COLO829 (cell line): ENCODE measurements at places on chromosomes 1 and 21.
A peak's percentile ranks its signal among the peaks of the same experiment; 100 is the strongest.

- DNase-seq, result peak; percentile 77
Measured at GRCh38 chr1:162846256-162847212, 14.4 kb downstream of the CCDC190 start.

DNA sequence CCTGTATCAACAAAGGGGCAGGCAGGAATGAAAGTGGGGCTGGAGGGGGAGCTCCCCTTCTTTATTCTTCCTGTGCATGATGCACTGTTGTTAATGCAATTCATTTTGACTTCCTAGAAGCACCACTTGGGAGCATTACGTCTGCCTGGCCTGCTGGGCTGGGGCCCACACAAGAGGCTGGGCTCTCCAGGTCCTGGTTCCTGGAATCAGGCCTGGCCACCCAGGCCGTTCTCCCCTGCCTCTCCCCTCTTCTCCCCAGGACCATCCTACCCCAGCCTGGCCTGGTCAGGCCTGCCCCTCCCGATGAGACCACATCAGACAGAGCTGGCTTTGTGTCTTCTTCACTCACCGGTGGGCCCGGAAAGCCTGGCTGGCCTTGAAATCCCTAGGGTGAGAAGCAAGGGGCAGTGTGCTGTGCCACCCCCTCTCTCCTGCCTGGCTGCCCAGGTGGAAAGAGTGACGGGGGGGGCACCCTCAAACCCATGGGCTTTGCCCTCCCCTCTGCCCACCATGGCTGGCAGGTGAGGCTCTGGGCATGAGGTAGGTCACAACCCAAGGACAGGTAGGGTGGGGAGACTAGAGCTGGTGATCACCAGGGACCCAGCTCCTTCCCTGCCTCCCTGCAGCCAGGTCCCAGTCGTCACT lies 20.7 kb upstream of the PEF1 start:
- DNase-seq, result no peak

- DNase-seq, result no peak
Measured at GRCh38 chr1:60655679-60656355, 426.5 kb upstream of the NFIA start.

- DNase-seq, result no peak
Measured at GRCh38 chr1:168665975-168666374, 63.0 kb downstream of the DPT start.

DNA sequence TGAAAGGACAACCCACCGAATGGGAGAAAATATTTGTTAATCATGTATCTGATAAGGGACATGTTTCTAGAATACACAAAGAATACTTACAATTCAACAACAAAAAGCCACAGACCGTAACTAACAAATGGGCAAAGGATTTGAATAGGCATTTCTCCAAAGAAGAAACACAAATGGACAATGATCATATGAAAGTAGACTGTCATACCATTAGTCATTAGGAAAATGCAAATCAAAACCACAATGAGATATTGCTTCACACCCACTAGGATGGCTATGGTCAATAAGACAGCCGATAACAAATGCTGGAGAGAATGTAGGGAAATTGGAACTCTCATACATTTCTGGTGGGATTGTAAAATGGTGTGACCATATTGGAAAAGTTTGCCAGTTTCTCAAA lies 367.2 kb upstream of the SGIP1 start:
- DNase-seq, result no peak

DNA sequence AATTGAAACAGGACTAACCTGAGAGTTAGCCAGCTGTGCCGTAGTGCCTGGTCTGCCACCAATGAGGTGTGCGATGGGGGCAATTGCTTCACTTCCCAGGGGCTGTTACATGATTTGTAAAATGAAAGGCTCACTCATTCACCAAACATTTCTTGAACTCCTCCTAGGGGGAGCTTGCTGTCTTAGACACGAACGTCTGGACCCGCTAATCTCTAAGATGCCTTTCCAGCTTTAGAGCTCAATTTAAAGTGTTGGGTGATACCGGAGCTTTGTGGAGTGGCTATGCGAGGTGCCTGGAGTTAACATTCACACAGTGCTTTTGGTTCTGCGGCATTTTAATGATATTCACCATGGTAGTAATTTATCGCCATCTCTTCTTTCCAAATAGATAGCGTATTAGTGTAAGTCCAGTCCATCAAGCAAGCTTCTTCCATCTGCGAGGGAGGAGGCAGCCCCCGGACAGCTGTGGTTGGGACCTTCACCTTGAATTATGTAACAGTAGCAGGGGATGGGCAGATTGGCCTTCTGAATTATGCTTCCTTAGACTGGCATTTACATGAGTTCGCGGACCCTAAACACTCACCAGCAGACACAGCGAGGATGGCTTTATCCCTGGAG lies 179.9 kb downstream of the ADSS2 start:
- no peak for DNase-seq

GRCh38 chr1:10888791-10889649 lies 92.6 kb upstream of the CASZ1 start:
- no peak for DNase-seq

DNA sequence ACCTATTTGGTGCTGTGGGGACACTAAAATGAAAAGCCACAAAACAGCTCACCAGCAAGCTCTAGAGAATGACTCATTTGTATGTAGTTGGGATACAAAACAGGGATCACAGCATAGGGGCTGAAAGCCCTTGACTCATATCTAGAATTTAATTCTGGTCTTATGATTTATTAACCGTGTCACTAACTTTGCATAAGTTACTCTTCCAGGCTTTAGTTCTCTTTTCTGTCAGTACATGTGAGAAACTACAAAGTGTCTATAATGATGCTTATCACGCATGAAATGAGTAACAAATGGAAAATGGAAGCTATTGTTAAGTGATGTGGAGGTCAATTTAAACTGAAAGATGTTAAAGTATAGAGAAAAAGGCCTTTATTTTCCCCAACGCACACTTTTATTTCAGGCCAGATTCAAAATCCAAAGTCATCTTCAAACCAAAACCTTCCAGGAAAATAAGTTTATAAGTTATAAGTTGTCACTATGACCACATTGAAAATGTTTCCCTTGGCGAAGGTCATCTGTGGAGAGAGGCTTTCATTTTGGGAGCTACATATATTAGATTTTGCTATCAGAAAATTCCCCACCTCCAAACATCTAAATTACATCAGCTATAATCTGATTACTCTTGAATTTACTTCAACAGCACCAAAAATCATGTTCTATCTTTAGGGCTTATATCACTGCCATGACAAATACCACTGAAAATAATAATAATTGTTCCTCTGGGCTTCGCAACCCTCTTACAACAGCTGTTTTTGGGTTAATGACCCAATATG lies 430.5 kb downstream of the MRPL39 start:
- no peak for DNase-seq

- DNase-seq, result no peak
Measured at GRCh38 chr1:248823517-248824001, 2.2 kb downstream of the SH3BP5L start.

GRCh38 chr1:175481126-175482070 lies 262.0 kb downstream of the TNR start:
- peak; percentile 58 for DNase-seq

- no peak for DNase-seq
Measured at GRCh38 chr1:155977690-155978324, 540 bp downstream of the ARHGEF2 start.

- DNase-seq, result no peak
Measured at GRCh38 chr1:72100771-72101170, 181.6 kb downstream of the NEGR1 start.

- no peak for DNase-seq
Measured at GRCh38 chr1:109834951-109835350, 71.2 kb upstream of the EPS8L3 start.

- DNase-seq, result no peak
Measured at GRCh38 chr1:109231066-109231465, 17.3 kb downstream of the SARS1 start.

GRCh38 chr1:220768126-220768601 lies 18.5 kb upstream of the MTARC1 start:
- no peak for DNase-seq

- DNase-seq, result no peak
Measured at GRCh38 chr1:203177470-203178039, 1.9 kb upstream of the MYBPH start.
